ENCODE measurements at places on chromosomes 2 and 18. TPM values are rescaled to one million over a fixed set of nuclear protein-coding genes. Genes with fewer than 3 reads are reported as not detected.

Gene FAM124B
- total RNA-seq, result 0.13 TPM

Gene MYO7B
- 0.13 TPM for total RNA-seq

Gene HOXD8
- total RNA-seq, result 10.2 TPM

Gene BOLL
- total RNA-seq, result not detected

Gene ASPRV1
- 0.54 TPM for total RNA-seq

Gene PXDN
- total RNA-seq, result 347 TPM

Gene DYNAP
- not detected for total RNA-seq

Gene ALPI
- not detected for total RNA-seq

Gene HOXD4
- total RNA-seq, result 1.6 TPM

Gene CNGA3
- total RNA-seq, result 0.43 TPM

Gene MAP3K20
- 49.7 TPM for total RNA-seq

Gene CFAP53
- total RNA-seq, result 0.54 TPM

Gene RNF181
- total RNA-seq, result 133 TPM

Gene GPR75
- 4.5 TPM for total RNA-seq

Gene DPP10
- total RNA-seq, result not detected

Gene CPO
- total RNA-seq, result 0.32 TPM

Gene RAPH1
- 95.1 TPM for total RNA-seq

Gene MC5R
- not detected for total RNA-seq

Gene MEP1B
- total RNA-seq, result not detected

Gene FBXO15
- 0.26 TPM for total RNA-seq

Gene C2orf80
- not detected for total RNA-seq

Gene GALNT3
- total RNA-seq, result 1.2 TPM

Gene ADRA2B
- not detected for total RNA-seq

Gene CCDC68
- total RNA-seq, result 1.3 TPM

Gene IL1R2
- 1.3 TPM for total RNA-seq

Gene NXPH2
- not detected for total RNA-seq

Data from articular chondrocyte of knee joint (primary cell).